Stimulated activated CD8-positive, alpha-beta memory T cell treated with anti-CD3 and anti-CD28 coated beads, Interleukin-4, amount 100 ng/mL, for 4 hours (primary cell): ENCODE measurements at places on chromosomes 12 and 14.

DNA sequence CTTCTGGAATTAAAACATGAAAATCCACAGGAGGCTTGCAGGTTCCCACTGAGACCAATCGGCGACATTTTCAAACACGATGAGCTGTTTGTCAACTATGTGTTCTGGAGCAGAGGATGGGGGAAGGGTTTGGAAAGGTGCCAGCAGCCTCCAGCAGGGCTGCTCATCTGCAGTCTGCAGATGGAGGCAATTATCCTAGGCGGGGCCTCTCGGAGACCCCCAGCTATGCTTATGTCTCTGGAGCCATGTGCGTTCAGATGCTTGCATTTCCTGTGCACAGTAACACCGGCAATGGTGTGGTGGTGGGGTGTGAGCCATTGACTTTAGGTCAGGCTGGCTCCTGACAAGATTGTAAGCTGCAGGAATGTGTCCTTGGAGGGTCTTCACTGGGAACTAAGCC lies 51.7 kb downstream of the RPH3A start:
- DNase-seq: no peak

DNA sequence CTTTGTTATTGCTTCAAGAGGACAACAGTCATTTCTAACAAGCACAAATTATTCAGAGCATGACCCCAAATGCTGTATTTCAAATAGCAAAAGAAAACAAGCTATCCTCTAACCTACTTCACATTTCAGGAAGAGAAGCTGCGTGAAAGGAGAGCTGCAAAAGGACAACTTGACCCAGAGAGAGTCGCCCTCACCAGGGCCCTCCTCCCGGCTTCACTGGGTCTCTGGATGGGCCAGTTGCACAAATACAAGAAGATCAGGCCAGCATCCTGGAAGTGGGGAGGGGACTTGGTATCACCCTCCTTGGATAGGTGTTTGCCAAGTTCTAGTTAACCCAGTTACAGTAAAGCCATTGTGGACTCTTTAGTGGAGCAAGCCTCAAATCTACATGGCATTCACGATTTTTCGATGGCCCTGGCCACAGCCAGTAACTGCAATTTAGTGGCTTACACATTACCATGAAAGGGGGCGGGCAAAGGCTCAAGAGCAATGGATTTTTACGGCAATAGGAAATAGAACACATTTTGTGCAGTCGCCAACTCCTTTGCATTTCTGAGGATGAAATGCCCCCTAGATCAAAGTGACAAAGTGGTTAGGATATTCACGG lies 166.9 kb upstream of the DIO2 start:
- DNase-seq: no peak

GRCh38 chr12:15698377-15698871 lies 90.8 kb downstream of the EPS8 start:
- no peak for DNase-seq

DNA sequence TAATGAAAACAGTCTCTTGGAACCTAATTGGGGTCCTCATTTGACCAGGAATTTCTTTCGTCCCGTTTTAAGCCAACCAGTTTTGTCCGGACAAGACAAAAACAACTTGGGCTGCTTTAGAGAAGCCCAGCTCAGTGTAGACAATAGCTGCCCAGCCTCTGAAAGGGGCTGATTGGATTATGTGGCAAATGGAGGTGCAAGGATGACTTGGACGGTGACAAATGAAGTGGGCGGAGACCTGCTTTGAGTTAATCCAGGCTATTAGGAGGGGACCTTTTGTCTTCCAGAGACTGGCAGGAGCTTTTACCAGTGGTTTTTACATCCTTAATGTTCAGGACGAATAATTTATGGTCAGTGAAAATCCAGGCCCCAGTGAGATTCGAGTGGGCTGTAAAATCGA lies 4.8 kb downstream of the MEG3 start:
- no peak for DNase-seq

DNA sequence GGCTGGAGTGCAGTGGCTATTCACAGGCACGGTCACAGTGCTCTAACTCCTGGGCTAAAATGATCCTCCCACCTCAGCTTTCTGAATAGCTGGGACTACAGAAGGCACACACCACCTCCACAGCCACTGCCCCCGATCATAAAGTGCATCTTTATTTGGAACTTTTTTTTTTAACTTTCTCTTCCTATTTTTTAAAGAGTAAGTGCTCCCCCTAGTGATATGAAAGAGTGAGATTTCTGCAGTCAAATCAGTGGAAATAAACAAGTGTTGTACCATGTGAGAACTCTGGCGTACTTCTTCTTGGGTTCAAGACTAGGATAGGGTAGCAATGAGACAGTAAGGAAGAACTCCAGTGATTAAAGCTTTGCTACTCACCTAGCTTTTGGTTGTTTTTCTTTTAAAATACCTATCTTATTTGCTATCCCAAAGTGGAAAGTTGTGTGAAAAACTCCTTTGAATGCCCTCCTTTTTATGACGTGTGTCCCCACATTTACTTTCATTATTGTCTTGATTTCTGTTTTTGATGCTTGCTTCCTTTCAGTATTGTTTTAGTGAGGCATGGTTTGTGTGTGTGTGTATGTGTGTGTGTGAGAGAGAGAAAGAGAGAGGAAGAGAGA lies 6.6 kb downstream of the PPP4R4 start:
- DNase-seq: no peak

DNA sequence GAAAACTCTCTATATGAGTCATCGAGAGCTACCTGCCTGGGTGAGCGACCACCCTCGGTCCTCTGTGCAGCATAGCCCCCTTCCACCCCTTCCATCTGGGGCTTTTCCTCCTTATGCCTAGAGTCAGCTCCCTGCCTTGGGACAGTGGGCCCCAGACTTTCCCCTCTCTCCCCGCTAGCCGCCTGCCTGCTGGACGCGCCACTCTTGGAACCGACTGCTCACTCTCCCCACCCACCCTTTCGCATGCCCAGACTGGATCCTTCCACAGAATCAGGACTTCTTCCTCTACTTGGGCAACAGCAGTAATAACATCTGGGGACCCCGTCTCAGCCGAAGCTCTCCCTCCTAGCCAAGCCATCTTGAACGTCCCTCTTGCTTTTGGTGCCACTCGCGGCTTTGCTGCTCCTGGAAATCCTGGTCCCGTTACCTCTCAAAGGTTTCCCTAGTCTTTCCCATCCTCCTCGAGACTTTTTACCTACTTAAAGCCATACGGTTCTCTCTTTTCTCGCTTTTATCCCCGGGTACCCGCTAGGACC lies 671 bp downstream of the ESYT1 start:
- no peak for DNase-seq

DNA sequence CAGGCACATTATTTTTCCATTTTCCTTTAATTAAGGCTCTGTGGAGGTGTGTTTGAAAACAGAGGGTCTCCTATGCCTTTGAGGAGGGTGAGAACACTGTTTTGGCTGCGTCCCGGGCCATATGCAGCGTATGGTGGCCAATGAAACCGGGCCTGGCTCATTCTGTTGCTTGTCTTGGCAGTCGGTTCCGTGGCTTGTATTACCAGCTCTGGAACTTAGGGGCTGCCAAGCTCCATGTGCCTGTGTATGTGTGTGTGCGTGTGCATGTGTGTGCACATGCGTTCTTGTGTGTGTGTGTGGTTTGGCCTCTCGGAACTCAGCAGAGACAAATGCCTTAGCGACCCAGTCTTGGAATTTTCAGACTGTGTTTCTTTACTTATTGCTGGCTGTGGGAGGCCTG lies 2.7 kb downstream of the JDP2 start:
- DNase-seq: no peak

DNA sequence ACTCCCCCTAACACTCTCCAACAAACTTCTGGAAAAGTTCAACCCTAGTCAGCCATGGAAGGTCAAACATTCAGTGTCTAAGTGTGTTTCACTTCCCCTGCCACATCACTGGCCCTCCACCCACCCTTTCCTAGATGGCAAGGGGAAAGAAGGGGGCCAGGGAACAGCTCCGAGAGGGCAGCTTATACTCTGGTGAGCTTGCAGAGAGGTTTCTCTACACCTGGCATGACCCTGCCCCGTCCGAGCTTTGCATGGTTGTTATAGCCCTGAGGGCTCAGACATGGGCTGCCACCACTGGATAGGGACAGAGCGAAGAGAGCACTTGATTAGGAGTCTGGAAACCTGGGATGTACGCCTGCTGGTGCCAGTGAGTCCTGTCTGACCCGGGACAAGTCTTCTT lies 4.0 kb downstream of the ACVRL1 start:
- no peak for DNase-seq

GRCh38 chr14:101066826-101067510 lies 163.4 kb upstream of the RTL1 start:
- DNase-seq: no peak

DNA sequence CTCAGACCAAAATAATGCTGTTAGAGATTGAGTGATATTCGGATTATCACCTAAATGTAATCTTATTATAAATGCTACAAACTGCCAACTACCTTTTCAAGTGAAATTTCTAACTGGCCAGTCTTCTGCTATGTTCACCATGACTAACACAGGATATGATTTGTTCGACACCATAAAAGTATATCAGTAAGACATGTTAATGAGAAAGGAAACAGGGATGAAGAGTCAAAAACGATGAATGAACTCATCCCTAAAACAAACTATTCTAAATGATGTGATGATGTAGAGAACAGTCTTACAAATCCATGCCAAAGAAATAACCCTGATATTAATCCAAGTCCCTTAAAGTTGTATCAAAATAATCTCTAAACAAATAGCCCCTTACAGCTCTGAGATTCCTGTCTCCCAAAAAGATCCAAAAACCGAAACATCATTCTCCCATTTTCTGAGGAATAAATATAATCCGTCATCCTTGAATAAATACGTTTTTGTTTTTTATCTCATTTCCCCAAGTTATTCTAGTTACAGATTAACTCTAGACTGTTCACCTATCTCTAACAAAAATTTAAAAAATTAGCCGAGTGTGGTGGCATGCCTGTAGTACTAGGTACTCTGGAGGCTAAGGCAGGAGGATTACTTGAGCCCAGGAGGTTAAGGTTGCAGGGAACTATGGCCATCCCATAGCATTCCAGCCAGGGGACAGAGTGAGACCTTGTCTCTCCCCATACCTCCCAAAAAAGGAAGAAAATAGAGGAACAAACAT lies 9.1 kb downstream of the SCAF11 start:
- DNase-seq: no peak

GRCh38 chr14:58272588-58273372 lies 25.6 kb upstream of the ARID4A start:
- no peak for DNase-seq

GRCh38 chr12:94707892-94708291 lies 57.5 kb upstream of the TMCC3 start:
- no peak for DNase-seq

DNA sequence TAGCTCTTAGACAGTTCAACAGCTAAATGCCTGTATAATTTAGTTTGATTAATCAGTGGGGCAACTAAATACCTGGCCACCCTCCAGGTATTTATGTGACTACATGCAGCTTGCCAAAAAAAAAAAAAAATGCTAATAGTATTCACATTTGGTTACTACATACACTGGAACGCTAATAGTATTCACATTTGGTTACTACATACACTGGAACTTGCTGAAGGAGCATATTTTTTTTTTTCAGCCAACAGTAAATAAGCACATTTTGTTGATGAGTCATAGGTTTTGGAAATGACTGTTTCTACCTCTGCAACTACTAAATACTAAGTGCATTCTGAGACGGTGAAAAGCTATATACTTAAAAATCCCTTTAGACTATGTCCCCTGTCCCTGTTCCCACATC lies 1172.3 kb downstream of the LRFN5 start:
- no peak for DNase-seq

GRCh38 chr12:42143452-42144157 lies 1.1 kb downstream of the GXYLT1 start:
- no peak for DNase-seq

- DNase-seq: no peak
Measured at GRCh38 chr12:28023156-28023887, 50.8 kb upstream of the PTHLH start.

DNA sequence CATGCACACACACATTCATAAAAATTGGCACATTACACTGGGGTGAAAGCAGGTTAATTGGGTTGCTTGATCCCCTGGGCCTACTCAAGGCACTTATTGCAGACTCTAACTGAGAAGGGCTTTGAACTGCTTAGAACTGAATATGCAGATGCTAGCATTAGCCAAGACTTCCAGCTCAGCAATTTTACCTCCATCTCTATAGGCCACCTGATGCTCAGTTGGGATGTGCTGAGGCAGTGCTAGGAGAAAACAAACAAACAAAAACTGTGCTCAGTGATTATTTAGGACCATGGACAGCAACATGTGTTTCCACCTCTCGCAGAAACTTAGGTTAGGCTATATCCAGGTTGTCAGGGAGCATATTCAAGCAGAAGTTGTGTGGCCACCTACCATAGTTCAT lies 124.8 kb upstream of the WSCD2 start:
- no peak for DNase-seq

DNA sequence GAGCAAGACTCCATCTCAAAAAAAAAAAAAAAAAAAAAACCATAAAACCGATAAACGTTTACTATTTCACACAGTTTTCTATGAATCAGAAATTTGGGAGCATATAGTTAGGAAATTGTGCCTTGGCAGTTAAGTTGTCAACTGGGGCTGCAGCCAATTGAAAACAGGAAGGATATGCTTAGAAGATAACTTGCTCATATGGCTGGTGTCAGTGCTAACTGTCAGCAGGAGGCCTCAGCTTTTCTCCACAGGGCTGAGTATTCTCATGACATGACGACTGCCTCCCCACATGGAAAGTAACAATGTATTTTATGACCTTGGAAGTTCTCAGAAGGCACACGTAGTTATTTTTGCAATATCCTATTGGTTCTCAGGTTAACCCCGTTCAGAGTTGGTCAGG lies 29.6 kb upstream of the OR5AU1 start:
- no peak for DNase-seq

DNA sequence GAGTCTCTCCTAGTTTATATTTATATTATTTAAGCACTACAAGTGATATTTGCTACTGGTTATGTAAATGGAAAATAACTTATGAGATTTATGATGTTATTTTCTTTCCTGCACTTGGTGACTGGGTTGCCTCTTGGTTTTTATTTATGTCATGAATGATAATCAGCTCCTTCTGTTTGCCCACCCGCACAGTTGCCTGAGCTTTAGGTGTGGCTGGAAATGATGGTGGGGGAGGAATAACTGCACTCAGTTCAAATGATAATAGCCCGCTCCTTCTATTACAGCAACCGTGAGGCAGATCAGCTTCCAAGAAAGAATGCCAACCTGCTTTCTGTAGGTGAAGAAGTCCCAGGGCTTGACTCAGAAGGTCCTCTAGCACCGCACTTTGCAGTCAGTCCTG lies 190.2 kb upstream of the CAND1 start:
- no peak for DNase-seq

- DNase-seq: no peak
Measured at GRCh38 chr14:74980731-74981461, 21.8 kb upstream of the EIF2B2 start.

DNA sequence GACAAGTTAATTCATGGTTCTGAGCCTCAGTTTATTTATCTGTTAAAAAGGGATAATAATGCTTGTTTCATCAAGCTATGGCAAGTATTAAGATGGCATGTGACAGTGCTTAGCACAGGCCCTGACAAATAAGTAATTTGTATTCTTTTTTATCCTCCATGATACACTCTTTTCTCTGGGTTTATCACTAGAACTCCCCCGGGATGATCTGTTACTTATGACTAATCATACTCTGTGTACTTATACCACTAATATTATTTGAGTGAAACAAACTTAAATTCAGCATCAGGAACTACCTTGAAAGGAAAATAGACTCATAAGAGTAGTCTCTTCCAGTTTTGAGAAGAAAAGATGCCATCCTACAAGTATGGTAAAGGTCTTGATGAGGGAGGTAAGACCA lies 283.8 kb downstream of the PAWR start:
- no peak for DNase-seq
